ENCODE measurements at places on chromosomes 3 and 15.

DNA sequence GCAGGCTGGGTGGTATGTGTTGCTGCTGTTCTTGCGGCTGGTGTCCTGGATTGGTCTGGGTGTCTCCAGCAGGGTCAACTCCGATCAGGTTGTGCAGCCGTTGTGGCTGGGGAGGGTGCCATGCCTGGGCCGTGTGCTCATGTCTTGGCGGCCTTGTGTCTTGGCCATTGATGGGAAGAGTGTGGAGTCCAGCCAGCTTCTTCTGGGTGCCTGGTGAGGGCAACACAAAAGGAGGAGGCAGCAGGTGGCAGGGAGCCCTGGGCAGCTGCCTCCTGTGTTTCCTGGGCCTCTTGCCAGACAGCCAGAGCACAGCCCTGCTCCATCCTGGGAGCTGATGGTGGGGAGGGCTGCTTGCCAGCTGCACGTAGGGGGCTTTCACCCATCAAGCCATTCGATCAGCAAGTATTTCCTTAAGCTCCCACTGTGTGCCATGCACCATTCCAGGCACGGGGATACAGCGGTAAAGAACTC, 4.3 kb downstream of the CHAC1 start:
- DNase-seq, result no peak

- DNase-seq, result no peak
Observed at GRCh38 chr3:58379351-58380073, 46.8 kb downstream of the PXK start.

- no peak for DNase-seq
Observed at GRCh38 chr3:56424336-56424735, 43.9 kb downstream of the ERC2 start.

DNA sequence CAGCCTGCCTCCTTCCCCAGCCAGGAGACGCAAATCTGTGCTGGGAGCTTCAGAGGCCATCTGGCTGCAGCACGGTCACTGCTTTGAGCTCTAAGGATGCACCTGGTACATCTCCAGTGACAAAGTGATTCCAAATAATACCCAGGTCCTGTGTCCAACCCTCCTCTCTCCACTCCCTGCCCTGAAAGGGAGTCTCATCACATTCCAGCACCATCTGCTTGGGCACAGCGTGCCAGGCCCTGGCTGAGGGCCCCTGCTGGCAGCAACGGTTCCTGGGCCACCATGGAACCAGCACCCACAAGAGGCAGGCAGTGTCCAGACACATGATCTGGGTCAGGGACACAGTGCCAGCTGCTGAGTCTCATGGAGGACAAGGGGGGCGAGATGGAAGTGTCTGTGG, 81.3 kb downstream of the MTHFS start:
- DNase-seq, result no peak

DNA sequence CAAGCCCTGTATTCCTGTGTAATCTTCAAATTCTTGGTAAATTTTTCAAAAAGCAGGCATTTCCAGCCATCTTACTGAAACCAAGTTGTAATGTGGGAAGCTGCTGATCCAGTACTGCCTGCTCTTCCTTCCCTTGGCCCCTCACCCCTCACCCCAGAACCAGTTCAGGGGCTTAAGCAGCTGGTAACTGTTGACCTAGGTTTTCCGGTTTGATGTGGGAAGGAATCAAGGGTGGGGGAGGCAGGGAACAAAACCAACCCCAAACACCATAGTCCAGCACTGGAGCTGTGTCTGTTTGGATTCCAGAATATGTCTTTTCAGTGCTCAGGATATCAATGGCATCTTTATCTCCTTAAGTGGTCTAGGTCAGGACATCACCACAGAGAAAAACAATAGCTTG, 26.7 kb downstream of the SNX1 start:
- no peak for DNase-seq

GRCh38 chr3:27194861-27195483, 174.2 kb downstream of the NEK10 start:
- no peak for DNase-seq

DNA sequence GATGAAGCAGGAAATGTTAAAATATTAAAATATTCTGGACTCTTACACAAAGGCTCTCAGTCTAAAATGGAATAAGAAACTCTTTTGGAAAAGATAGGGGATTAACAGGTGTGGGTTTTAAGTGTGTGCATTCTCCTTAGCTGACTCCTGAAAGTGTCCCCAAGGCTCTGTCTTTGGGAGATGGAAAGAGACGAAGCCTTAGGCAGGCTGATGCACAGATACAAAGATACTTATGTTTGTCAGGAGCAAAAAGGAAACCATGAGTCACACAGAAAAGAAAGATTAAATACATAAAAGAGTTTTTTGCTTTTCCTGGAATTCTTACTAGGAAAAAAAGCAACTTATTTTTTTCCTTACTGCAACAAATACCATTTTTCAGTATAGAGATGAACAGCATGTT, 23.8 kb upstream of the ABI3BP start:
- no peak for DNase-seq

DNA sequence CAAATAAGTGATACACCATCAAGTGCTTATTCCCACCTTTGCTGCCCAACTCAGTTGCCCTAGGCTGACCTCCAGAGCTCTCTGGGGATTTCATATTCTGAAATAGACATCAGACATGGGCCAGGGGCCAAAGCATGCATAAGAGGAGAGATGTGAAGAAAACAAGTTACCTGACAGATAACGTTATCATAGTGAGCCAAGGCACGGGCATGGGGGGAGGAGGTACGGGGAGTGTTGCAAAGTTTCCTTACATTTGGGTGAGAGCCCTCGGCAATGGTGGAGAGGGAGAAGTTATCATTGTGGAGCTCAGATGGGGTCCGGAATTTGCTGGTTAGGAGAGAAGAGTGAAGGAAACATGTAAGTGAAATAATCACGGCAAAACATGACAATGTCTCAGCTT, 9.8 kb downstream of the CSPG5 start:
- DNase-seq, result no peak

DNA sequence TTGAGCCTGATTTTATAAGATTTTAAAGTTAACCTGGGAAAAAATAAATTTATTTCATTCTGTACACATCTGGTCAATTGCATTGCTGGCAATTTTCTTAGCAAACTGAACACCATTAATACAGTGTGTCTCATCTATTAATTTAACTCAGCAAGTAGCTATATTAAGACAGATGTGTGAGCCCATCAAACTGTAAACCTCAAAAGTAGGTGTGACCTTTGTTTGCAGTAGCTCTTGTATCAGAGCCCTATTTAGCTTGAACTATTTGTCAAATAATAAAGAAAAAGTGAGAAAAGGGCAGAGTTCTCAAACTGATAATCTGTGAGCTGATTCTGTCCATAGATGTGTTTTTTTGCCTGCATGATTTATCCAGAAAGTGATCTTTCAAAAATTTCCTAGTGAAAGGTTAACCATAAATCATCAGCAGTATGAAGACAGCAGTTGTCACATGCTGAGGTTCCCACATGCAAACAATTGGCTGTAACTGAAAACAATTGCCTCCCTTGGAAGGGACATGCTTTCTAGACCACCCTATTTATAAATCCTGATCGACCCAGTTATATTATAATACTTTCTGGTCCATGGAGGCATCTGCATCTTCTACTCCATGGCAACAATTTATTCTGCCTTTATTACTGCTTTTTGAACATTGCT, 646.5 kb downstream of the NSUN3 start:
- DNase-seq, result no peak

GRCh38 chr3:100020876-100021644, 93.2 kb downstream of the FILIP1L start:
- DNase-seq, result no peak

DNA sequence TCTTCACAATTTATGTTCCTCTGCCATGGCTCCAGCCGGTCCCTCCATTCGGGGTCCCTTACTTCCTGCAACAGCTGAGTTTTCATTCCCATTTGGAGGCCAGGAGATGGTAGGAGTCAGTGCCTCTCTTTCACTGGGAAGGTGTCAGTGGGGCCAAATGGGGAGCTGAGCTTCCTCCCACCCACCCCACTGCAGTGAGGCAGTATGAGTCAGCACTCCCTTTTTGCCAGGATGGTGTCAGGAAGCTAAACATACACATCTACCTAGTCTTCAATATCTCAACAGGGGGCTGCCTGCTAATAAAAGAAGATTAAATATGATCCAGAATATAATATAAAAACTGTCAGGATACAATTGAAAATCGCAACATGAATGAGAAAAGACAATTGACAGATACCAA, 12.7 kb upstream of the ACTC1 start:
- DNase-seq, result no peak

- no peak for DNase-seq
Observed at GRCh38 chr3:145035682-145036081, 1064.1 kb downstream of the DIPK2A start.

GRCh38 chr3:47870156-47870555, 67.2 kb downstream of the DHX30 start:
- DNase-seq, result no peak

DNA sequence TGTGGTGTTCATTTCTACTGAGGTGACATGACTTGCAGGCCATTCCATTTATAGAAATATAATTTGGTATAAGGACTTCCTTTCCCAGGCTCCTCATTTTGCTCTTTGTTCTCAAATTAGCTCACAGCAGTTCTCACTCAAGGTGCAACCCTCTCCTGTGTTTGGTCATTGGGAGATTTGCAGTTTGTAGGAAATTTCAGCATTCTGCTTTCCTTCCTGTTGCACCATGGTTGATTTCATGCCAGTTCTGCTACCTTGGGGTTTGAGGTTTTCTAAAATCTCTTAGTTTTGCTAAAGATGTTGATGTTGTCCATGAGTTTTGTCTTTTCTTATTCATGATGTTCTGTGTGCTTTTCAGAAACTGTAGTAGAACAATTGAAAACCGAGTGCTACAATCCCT, 65.7 kb upstream of the PROK2 start:
- no peak for DNase-seq

DNA sequence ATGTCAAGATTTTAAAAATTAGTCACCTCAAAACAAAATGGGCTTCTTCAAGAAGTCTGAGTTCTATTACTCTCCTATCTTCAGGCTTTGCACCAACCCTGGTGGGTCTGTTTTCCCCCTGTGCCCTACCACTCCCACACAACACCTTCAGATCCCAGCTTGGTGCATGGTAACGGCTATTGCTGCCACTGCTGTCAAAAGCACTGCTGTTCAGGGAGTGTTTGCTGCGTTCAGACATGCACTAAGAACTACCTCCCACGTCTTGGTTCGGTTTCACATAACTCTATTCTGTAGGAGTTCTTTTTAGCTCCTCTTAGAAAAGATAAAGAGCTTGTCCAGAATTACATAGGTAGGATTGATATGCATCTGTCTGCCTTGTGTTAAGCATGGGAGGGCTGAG, 799.2 kb downstream of the NR2F2 start:
- no peak for DNase-seq

DNA sequence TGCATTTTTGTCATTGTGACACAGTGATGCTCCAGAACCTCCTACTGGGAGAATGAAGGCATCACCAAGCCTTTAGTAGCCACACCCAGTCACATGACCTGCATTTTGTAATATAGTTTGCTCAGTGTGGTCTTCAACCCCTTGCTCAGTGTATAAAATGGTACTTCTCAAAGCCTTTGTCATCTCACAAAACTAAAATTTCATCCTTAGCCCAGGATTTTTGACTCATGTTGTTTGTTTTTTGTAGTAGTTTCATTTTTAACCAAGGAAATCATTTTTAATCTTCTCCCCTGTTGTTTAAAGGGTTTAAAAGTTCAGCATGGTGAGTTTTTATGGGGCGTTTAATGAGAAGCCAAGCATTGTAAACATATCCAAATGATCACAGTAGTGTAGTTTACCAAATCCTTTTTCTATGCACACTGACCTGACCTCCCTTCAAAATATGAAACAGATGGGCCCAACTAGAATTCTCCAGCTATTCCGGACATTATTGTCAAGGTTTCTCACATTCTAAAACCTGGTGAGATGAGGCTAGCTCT, 123.5 kb upstream of the IL12A start:
- DNase-seq, result no peak

GRCh38 chr3:96101006-96101560, 713.3 kb upstream of the EPHA6 start:
- no peak for DNase-seq

- DNase-seq, result no peak
Observed at GRCh38 chr15:39770748-39771689, 11.6 kb downstream of the FSIP1 start.

DNA sequence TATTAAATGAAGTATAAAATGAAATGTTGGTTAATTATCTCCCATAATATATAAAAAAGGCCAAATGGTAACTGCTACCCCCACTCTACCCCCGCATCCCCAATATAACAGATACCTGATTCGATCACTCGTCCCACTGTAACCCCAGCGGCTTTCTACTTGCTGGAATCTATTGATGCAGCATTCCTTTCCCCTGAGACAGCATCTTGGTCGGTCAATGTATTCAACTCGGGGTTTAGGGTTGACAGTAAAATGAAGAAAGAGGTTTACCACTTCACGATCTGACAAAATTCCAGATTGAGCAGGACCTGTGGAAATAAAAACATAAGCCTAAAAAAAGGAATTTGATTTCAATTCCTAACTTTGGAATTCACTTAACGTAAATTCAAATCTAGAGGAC, 18.6 kb upstream of the C15orf40 start:
- DNase-seq, result peak; percentile 51

- DNase-seq, result peak; percentile 27
Observed at GRCh38 chr15:25481208-25481859, 42.5 kb upstream of the UBE3A start.

GRCh38 chr15:60496853-60497252, 17.9 kb upstream of the ICE2 start:
- DNase-seq, result no peak

- DNase-seq, result peak; percentile 47
Observed at GRCh38 chr15:57732526-57733331, 26.2 kb downstream of the POLR2M start.

DNA sequence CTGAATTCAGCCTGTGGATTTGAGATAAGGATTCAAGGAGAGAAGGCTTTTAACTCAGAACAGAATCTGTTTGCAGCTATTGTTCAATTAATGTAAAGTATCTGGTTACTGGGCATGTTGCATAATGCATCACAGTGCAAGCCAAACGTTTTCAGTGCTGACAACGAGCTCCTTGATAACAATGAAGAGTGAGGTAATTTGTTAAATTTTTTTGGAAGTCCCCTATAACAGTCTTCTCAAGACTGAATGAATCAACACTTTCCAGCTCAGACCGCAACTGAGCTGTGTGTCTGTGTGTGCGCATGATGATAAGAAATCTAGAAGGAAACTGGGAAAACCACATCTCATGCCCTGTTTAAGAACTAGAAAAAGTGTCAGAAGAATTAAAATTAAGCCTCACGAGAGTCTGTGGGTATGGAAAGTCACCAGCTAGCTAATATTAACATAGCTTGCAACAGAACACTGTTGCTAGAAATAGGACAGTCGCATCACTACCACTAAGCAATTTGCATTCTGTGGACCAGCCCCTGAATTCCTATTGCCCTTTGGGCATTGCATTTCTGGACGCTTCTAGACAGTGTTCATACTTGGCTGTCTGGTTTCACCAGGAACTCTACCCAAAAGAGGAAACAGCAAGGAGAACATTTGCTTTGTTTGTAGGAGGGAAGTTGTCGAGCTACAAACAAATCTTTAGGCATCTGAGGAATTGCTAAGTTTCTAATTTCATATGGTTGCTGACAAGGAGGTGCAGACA, 43.7 kb upstream of the ATP2C1 start:
- peak; percentile 20 for DNase-seq
